CD4-positive, alpha-beta T cell (primary cell): ENCODE measurements at places on chromosomes 16 and 17.

DNA sequence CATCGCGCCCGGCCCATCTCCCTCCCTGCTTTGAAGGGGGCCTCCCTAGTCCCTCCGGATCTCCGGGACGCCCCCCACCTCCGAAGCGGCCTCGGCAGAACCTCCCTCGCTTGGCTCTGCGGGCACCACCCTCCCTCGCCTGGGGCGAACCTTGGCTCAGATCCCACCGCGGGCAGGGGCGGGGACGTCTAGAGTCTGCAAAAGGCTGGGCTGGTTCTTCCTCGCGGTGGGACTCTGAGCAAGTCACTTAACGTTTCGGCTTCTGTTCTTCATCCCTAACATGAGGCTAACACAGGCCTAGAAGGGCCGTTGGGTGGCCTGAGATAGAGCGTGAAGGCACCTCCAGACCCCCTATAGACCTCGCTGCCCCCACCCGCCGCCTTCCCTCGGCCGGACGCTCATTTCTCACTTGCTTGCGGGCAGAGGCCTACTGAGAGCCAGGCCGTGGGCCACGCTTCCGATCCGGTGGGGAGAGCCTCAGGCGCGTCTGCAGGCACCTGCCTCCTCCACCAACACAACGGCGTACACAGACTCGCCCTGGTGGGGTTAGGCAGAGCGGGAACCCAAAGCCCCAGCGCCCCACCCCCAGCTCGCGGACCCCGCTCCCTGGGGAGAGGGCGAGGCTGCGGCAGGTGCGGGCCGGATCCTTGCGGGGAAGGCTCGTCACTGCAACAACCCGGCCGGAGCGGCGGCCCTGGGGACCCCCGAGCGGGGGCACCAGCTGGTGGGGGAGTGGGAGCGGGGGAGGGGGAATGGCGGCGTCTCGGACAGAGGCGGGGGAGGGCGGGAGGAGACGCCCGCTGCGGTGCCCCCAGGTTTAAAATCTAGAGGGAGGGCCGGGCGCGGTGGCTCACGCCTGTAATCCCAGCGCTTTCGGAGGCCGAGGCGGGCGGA is 5.4 kb downstream of the MYO1C start:
- DNase-seq, result peak; percentile 59

DNA sequence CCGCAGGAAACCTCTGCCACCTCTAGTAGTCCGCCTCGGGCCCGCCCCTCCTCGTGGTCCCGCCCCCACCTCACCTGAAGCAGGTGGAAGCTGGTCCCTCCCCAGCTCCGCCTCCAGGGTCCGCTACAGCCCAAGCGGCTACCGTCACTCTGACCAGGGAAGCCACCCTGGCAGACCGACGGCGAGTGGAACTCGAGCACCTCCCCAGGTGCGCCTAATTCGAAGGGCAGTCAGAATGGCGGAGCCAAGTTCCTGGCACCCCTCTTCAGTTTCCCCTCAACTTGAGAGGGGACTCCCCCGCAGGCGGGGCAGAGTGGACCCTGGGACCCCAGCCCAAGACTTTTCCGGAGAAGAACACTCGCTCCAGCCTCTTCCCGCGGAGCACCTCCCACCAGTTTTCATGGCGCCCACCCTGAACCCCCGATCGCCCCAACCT is 507 bp downstream of the FHOD1 start:
- DNase-seq, result no peak

GRCh38 chr17:6558276-6558675 is 1.9 kb upstream of the PITPNM3 start:
- no peak for DNase-seq

DNA sequence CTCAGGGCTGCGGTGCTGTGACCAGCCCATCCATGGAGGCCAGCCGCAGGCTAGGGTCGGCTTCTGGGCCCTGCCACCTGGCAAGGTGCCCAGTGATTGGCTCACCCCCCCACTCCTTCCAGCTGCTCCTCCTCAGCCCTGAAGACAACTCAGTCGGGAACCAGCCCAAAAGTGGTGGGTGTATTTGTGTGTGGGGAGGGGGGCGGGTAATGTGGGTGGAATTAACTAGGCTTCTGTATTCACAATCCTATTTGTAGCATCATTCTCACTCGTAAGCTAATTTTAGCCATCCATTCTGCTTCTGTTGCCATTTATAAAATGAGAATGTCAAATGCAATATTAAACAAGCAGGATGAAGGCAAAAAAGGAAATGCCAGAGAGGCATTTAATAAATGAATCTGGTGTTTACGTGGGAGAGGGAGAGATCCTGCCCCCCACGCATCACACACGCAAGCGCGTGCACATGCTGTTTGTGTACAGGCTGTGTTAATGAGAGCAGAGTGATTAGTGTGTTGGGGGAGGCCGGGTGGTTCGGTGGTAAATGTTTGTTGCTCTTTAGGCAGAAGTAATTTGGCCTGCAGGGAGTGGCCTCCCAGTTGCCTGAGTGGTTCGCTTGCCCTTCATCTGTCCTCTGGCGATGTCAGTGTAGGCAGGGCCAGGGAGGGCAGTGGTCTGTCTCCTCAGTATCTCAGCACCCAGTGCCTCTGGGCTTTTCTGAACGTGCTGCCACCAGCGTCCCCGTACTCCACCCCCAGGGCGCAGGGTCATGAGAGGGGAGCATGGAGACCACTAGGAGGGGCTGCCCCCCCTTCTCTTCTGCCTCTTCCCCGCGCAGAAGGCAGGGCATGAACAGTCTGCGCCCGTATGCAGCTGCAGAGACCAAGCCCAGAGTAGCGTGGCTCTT is 140.1 kb downstream of the CCDC182 start:
- DNase-seq, result peak; percentile 44

DNA sequence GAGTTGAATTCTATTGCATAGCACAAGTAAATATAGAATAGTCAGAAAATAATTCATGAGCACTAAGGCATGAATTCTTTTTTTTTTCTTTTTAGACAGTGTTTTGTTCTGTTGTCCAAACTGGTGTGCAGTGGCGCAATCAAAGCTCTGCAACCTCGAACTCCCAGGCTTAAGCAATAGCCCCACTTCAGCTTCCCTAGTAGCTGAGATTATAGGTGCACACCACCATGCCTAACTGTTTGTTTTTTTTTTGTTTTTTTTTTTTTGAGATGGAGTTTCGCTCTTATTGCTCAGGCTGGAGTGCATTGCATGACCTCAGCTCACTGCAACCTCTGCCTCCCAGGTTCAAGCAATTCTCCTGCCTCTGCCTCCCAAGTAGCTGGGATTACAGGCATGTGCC is 16.6 kb downstream of the TUBD1 start:
- DNase-seq, result no peak

DNA sequence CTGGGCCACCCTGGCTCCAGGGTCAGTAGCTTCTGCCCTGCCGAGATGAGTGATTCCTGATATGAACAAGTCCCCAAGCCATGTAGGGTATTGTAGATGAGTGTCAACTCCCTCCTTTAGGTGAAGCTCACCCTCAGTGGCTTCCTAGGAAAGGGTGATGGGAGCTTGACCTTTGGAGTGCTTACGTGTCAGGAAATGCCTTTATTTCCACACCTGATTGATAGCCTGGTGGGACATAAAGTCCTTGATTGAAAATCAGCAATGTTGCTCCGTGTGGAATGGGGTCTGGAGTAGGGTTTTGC is 58.4 kb downstream of the USP43 start:
- DNase-seq, result no peak

DNA sequence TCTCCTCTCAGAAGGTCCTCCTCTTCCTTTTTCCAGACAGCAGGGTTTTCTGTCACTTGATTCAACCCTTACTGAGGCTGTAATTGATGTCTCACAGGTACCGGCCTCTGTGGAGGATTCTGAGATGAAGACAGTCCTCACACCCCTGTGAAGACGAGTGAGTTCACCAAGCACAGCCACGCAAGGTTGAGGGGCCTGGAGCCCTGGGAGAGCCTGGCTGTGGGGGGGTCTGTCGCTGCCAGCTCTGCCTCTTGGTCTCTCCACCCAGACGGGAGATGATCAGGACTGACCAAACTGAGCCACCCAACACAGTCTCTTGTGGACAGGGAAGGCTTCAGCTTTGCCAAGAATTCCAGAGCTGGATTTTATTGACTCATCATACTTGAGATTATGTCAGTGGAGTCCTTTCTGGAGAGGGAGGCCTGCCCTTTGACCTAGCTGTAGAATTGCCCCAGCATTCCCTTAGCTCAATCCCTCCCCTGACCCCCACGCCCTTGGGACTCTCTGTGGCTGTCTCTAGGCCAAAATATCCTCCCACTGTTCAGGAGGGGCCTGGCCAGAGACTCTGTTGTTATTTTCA is 51.1 kb upstream of the CRHR1 start:
- DNase-seq, result no peak

DNA sequence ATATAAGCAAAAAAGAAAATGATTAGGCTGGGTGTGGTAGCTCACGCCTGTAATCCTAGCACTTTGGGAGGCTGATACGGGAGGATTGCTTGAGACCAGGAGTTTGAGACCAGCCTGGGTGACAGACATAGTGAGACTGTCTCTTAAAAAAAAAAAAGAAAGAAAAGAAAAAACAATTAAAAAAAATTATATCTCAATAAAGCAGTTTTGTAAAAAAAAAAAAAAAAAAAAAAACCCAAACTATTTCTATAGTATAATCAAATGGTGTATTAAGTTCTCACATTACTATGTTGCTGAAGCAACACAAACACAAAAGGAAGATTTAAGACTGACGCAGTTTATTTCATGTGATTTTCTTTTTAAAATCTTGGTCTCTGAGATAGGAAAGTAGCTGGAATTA is 140.5 kb downstream of the TRIM37 start:
- no peak for DNase-seq
